Bronchial epithelial cell (primary cell): ENCODE measurements at places on chromosomes 16 and 17. TPM values are rescaled to one million over a fixed set of nuclear protein-coding genes. Genes with fewer than 3 reads are reported as not detected.

DNA sequence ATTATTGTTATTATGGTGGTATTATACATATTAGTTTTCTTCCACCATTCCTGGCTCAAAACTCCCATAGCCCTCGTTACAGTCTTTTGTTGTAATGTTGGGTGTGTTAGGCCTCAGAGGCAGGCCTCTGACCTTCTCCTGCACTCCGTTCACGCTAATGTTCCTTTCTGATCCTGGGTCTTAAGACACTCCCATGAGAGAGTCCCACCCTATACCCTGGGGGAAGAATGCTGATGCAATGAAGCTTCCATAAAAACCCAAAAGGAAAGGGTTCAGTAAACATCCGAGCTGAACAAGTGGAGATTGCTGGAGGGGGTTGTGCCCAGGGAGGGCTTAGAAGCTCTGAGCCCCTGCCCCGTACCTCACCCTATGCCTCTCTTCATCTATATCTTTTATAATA lies 141.3 kb upstream of the NETO2 start:
- DNase-seq: no peak

- DNase-seq: no peak
Observed at GRCh38 chr17:65455972-65456343, 105.5 kb downstream of the AXIN2 start.

DNA sequence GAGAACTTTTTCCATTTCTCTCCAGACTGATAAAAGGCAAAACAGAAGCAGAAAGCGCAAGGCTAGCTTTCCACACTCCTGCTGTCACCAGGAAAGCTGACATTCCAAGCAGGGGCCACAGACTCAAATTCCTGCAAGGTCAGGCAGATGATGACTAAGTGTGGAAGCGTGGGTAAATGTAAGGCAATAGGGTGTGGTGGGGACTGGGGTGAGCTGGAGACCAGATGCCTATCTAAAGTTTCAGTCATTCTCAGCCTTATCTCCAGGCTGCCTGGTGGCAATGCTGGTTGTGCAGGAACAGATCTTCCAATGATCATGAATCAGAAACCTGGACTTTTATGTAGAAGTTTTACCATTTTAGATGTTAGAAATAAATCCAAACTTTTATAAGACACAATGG lies 224.1 kb downstream of the GSG1L start:
- peak; percentile 18 for DNase-seq

ASPSCR1 gene
- total RNA-seq: 22.6 and 32.1 TPM in 2 replicates

KRTAP4-1 gene
- not detected in 2 replicates for total RNA-seq

STAC2 gene
- not detected in 2 replicates for total RNA-seq
